ENCODE measurements at places on chromosomes 16 and 17.
A peak's percentile ranks its signal among the peaks of the same experiment; 100 is the strongest.

- DNase-seq: no peak
Measured at GRCh38 chr17:13729466-13730134, 127.9 kb upstream of the HS3ST3A1 start.

- peak; percentile 51 for DNase-seq
Measured at GRCh38 chr16:14562691-14563491, 67.2 kb downstream of the PARN start.

GRCh38 chr17:61425682-61426481, 26.2 kb downstream of the TBX2 start:
- DNase-seq: peak; percentile 58

DNA sequence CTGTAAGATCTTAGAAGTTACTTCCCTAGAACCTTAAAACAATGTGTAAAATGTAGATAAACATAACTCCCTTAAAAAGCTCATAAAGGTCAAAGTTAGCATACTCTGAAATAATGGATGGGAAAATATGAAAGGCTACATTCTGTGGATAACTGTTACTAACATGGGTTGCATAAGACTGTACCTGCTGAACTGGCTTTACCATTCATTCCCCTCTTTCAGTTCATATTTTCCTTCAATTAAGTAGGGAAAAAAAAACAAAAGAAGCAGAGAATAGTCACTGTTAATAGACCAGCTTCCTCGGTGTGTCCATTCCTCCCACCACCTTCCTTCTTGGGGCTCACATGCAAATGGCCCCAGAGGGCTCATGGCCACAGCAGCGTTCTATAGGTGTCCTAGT, 7.5 kb upstream of the MEIOB start:
- DNase-seq: no peak

DNA sequence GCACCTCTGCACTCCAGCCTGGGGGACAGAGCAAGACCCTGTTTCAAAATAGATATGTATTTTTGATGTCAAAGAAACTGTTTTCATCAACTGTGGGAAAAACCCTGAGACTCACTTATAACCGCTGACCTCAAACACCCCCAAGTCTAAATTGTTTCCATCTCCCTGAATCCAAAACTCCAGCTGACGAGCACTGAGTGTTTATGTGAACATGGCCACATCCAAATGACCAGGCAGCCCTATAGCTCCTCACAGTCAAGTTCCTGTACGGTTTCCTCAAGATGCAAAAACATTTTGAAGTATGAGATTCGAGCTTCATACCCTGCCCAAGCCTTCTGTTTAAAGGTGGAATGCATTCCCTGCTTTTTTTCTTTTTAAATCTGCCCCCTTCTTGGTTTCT, 45.3 kb upstream of the ZCCHC14 start:
- no peak for DNase-seq

DNA sequence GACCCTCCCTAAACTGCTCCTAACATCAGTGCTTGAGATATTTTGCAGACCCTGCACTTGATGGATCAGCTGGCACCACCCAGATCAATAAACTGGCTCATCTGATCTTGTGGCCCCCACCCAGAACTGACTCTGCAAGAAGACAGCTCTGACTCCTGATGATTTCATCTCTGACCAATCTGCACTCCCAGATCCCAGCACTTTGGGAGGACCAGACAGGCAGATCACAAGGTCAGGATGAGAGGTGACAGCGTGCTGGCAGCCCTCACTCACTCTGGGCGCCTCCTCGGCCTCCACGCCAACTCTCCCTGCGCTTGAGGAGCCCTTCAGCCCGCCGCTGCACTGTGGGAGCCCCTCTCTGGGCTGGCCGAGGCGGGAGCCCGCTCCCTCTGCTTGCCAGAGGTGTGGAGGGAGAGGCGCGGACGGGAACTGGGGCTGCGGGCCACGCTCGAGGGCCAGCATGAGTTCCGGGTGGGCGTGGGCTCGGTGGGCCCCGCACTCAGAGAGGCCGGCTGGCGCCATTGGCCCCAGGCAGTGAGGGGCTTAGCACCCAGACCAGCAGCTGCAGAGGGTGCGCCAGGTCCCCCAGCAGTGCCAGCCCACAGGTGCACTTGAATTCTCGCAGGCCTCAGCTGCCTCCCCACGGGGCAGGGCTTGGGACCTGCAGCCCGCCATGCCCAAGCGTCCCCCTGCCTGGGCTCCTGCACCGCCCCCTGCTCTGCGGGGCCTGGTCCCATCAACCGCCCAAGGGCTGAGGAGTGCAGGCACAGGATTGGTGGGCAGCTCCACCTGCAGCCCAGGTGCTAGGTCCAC, 2.4 kb upstream of the C16orf54 start:
- no peak for DNase-seq
